ENCODE measurements at places on chromosomes 7 and 10.

DNA sequence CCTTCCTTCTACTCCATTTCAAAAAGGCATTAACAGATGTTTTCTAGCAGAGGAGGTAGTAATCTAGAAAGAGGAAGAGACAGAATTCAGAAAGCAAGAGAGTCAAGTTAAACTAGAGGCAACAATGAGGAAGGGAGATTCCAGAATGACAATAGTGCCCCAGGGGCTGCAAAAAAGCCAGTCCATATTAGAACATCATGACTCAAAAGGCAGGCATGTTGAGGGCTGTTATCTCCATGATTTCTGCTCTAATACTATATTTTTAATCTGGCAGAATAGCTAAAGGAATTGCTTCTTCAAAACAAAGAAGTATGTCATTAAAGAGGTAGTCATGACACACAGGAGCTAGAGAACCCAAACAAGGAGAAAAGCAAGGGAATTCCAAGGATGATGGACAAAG lies 599.6 kb downstream of the INHBA start:
- DNase-seq: no peak

- no peak for DNase-seq
These were observed 134.3 kb downstream of the KAT6B start for GRCh38 chr10:74960670-74961069.

DNA sequence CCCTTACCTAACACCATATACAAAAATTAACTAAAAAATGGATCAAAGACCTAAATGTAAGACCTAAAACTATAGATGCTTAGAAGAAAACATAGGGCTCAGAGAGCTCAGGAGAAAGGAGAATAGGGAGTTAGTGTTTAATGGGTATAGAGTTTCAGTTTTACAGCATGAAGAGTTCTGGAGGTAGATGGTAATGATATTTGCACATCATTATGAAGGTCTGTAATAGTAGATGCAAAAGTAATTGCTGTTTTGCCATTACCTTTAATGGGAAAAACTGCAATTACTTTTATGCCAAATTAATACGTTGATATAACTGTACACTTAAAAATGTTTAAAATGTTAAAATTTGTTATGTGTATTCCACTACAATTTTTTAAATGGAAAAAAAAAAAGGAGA lies 39.2 kb upstream of the NANOS1 start:
- no peak for DNase-seq

DNA sequence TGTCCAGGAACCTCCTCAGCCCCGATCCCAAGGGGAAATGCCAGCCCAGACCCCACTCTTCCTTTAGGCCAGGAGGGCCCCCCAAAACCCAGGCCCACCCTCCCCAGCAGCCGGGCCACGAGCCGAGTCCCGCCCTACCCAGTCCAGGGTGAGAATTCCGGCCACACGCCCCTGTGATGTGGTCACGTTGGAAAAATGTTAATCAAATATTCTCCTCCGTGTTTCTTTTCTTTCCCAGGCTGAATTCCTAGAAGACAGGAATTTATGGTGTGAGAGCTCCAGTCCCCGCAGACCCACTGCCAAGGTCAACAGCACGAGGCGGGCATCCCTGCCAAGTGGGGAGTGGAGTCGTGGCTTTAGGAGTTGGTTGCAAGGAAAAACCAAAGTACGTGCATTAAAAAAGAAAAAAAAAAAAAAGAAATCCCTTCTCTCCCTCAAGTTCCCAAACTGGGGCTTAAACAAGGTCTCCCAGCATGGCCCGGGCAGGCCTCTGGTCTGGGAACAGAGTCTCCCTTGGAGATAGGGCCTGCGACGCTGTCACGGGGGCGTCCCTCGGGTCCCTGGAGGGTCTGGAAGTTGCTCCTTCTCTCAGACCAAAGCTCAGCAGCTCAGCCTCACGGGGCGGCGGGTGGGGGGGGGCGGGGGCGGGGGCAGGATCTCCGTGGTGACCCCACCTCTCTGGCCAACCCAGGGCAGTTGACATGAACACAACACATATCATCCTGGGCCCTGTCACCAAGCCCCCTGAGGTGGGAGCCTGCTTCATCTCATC lies 28.1 kb upstream of the ELN start:
- no peak for DNase-seq

GRCh38 chr7:75980430-75981202 lies 13.8 kb downstream of the TMEM120A start:
- no peak for DNase-seq

GRCh38 chr7:141221007-141221612 lies 147.2 kb downstream of the TMEM178B start:
- no peak for DNase-seq

All from stimulated activated CD8-positive, alpha-beta memory T cell treated with anti-CD3 and anti-CD28 coated beads, Interleukin-7, amount 100 ng/mL, for 48 hours (primary cell).